SK-N-DZ (cell line): ENCODE measurements at places on chromosomes 16 and 17.

DNA sequence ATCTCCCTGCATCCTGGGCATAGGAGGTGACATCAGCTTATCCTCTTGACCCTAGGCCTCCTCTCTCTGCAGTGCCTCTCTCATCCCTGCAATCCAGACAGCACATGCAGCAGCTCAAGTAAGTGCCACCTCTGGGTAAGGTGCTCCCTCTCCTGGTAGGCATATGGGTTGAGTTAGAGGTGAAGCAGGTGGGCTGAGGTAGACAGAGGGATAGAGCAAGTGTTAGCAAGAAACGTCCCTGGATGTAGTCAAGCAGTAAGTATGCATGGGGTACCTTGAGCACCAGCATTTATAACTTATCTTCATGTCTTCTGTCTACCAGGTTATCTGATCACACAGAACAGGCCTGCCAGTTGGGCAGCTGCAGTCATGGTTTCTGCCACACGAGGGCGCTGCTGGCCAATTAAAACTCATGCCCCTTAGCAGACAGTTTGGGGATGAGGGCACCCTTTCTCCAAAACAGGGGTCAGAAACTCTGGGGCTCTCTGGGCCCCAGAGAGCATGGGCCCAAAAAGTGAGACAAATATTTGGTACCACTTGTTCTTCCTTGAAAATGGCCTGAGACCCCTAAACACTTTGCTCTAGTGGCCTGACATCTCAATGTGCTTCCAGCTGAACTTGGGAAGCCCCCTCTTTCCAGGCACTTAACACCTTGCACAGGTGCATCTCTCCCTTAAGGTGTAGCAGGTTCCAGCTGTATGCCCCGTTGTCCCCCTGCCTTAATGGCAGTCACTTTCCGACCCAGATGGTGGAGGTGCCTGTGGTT, 59.8 kb downstream of the NEUROD2 start:
- peak; percentile 66 for DNase-seq

GRCh38 chr17:40501499-40501911, at the start of gene TNS4:
Gene TNS4 (minus strand): TSS chr17:40501623. CDS start chr17:40496425, 5,198 bp downstream.
- no peak for DNase-seq

DNA sequence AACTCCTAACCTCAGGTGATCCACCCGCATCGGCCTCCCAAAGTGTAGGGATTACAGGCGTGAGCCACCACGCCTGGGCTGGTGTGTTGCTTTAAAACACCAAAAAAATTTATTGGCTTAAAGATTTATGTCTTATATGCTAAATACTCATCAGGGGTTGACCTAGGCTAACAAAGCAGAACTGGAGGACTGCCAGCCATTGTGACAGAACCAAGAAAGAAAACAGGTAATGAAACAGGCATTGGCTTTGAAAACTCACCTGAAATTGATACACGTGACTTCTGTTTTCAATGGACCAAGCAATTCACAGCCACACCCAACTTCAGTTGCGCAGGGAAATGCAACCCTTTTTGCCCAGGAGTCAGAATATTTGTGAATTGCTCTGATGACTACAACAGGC, 4.9 kb upstream of the PHAF1 start:
- DNase-seq = no peak

- DNase-seq = no peak
Measured at GRCh38 chr17:59512844-59513385, 52.5 kb upstream of the DHX40 start.

DNA sequence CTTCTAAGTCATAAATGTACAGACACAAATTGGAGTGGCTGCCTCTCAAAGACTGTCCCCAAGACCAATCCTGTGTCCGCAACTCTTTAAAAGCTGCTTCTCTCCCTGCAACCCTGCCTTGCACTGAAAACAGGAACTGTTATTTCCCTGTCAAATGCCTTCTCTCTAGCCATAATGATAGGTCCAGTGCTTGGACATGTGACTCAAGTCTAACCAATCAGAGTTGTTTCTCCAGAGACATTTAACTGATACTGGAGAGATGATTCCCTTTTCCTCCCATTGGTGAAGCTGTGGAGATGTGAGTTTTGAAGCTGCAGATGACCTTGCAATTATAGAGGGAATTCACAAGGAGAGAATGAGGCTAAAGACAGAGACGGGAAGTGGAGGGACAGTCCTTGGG, 253.3 kb upstream of the CDH5 start:
- no peak for DNase-seq

DNA sequence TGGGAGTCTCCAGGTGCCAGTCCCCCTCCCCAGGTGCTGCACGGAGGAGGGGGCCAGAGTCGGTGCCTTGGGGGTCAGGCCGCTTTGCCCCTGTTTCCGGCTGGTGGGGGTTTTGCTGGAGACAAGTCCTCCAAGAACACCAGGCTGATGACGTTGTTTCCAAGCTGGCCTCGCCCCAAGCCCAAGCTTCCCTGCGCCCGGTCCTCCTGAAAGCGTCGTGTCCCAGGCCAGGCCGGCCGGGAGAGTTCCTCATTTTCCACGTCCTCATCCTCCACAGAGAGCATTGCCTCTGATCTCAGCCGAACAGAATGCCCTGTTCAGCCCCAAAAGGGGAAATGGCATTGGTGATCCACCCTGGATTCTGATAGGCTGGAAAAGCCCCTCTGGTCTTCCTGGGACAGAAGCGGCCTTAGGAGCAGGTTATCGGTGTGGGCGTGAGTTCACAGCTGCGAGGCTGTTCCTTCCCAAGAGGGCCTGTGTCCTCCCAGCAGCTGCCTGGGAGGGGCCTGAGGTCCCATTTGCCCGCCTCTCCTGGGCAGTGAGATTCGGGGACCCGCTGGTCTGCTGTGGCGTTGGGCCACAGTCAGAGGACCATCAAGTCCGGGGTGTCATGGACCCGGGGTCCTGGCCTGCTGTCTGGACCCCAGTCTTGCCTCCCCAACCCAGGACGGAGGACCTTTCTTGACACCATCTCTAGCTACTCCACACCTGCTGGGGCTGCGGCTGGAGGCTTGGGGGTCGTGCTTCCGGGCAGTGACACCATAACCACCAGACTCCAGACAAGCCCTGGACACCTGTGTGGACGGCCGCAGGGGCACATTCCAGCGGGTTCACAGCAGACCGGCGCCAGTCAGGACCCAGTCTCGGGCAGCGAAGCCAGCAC, 7.1 kb downstream of the SOX8 start:
- no peak for DNase-seq

DNA sequence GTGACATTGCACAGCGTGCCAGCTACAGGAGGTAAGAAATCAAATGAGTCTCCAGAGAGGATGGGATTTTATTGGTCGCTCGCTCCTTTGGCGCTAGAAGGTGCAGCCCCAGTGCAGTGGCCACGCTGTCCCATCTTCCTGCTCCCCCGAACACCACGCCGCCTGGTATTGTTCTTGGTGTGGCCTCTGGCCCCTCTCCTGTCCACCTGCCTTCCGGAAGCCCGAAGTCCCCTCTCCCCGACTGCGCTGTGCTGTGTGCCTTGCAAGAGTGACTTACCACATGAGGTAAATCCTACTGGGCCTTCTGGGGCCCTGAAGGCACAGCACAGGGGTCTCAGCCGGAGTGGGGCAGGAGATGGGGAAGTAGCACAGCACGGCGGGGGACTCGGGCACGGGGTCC, 58.2 kb downstream of the MARCHF10 start:
- no peak for DNase-seq

DNA sequence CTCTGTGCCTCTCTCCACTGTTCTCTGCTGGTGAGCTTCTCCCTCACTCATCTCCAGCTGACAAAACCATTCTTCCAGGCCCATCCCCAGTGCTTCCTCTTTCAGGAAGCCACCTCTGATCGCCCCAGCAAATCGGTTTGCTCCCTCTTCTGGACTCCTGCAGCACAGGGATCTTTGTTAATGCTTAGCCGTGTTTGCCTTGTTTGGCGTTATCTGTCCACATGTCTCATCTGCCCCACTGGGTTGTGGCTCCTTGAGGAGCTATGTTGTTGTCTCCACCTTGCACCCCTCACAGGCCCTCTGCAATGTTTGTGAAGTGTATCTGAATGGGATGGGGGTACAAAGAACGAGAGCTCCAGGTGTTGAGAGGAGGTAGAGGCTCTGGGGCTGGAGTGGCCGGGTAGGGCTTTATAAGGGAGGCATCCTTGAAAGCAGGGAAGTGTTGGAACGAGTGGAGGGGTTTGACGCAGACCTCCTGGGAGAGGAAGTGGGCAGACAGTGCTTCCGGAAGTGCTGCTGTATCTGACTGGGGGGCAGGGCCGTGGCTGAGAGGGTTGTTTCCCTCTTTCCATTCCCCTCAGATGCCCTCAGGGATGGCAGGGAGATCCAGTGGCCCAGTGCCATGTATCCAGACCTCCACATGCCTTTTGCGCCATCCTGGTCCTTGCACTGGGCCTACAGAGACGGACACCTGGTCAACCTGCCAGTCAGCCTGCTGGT, 27.8 kb downstream of the CASKIN2 start:
- no peak for DNase-seq
